Chondrocyte (in vitro differentiated cells): ENCODE measurements at places on chromosomes 13 and 19. TPM values are rescaled to one million over a fixed set of nuclear protein-coding genes. Genes with fewer than 3 reads are reported as not detected.

- no peak for DNase-seq
Measured at GRCh38 chr13:73195091-73195490, 136.3 kb downstream of the KLF5 start.

- DNase-seq = no peak
Measured at GRCh38 chr13:60370343-60370742, 26.7 kb upstream of the TDRD3 start.

GRCh38 chr13:32267836-32268439, 47.2 kb downstream of the ZAR1L start:
- no peak for DNase-seq

DNA sequence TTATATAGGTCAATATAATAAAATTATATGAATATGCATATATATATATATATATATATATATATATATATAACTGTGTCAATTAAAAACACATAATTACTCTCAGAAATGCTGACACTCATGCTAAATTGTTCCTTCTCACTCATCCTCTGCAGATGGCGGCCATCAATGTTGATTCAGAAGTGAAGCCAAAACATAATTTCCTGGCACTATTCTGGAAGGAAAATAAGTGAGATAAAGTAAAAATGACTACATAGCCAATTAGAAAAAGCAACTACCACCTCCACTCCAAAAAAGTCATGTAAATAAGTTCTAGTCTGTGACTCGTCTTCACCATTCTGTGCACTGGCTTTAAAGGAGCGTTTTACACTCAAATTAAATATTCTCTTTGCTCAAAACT, 423.3 kb downstream of the EFNB2 start:
- DNase-seq = no peak

The ONECUT3 gene
- total RNA-seq = not detected in 3 replicates

The SYCN gene
- not detected in 3 replicates for total RNA-seq

The UNC13A gene
- total RNA-seq = 2.0 to 3.9 TPM (median 2.1 TPM) in 3 replicates
